ENCODE measurements at places on chromosomes 3 and 15.
A peak's percentile ranks its signal among the peaks of the same experiment; 100 is the strongest.

DNA sequence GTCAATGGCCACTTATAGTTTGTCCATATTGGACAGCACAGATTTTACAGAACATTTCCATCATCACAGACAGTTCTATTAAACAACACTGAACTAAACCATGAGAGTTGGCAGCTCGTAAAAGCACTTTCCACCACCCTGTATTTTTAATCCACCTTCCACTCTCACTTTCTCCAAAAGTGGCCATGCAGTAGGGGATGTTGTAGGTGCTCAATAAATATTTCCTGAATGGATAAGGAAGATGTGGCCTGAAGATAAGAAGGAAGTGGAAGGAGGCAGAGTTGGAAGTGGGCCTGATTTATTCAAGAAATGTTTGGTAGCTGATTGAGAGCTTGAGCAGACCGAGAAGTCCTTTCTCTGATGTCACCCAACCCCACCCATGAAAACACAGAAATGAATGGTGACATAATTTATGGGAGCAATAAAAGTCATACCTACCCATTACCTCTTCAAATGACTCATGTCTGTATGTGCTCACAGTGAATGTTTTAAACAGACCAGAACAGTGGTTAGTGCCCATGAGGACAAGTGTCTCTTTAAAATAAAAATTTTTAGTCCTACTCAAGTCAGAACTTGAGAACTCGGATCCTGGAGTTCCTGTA is 39.6 kb upstream of the CTNNB1 start:
- no peak for DNase-seq

DNA sequence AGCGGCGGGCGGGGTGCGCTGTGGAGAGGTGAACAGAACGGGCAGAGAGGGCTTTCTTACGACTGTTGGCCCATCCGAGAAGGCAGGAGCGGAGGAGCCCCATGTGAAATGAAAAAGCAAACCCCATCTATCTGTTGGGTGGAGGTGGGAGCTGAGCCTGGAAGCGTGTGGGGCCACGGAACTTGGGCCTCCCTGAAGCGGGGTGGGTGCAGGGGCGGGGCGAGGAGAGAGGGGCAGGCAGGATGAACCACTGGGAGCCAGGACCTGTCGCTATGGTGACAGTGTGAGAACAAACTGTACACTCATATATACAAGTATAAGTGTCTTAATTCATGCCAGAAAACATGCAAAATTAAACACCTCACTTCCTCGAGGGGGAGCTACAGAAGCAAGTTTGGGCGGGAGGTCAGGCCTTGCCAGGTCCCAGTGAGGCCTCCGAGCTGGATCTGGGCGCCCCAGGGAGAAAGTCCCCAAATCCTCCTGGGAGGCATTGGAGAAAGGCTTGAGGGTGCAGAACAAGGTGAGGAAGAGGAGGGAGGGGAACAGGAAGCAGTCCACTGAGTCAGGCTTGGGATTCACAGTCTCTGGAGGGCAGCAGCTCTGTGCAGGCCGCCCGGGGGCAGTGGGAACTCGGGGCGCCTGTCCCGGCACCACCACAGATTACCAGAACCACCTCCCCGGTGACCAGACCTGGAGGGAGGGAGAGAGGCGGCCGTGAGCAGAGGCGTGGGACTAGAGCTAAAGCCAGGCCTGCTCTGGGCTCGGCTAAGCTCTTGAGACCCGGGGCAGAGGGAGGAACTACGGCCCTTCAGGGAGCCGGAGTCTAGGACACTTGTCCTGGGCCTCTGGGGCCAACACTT is 34.8 kb downstream of the RBPMS2 start:
- DNase-seq, result no peak

DNA sequence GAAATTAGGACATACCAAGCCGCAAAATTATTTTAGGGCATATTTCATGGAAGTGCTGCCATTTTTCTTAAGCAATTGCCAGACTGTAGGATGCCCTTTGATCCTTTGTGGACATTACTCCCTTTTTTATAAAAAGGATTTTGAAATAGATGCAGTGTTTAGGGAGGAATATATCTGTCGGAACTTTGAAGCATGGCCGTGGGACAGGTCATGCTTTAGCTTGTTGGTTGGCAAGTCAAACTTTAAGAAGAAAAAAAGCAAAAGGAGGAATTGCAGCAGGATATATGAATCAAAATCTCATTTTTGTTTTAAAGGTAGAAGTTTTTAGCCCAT is 122.1 kb downstream of the MCTP2 start:
- DNase-seq, result no peak

DNA sequence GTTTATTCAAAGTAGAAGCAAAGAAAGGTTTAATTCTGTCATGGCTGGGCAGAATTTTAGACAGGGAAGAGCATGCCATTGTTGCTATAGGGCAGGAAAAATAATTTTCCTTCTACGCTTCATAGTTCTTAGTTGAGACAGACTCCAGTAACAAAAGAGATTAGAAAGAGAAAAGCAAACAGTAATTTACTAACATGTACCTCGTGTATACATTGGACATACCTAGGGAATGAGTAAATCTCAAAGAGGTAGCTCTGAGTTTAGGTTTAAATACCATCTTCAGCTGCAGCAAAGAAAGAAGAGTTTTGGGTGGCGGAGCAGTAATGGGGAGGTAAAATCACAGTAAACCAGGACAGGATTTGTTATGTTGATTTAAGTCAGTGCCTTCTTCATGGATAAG is 416.1 kb downstream of the EPHA6 start:
- DNase-seq, result no peak

DNA sequence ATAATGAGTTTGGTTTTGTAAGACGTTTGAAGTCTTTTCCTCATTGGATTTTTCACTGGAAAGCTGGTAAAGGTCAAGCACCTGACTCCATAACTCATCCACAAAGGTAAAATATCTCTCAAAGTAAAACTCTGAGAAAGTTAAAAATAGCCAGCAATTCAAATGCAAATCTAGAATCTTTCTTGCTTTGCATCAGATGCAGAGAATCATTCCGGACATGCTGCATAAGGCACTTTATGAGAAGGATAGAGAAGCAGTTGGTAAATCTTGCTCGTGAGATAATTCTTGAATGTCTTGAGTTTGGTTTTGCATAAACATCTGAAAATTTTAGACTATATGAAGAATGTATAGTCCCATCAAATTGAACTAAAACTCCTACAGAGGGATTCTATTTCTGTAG is 9.1 kb downstream of the KCNMB2 start:
- DNase-seq, result no peak

GRCh38 chr3:97930018-97930417 is 42.2 kb downstream of the RIOX2 start:
- no peak for DNase-seq

GRCh38 chr15:96358001-96358801 is 27.7 kb downstream of the NR2F2 start:
- no peak for DNase-seq

- DNase-seq, result peak; percentile 88
Measured at GRCh38 chr3:99925584-99926230, 108.0 kb downstream of the CMSS1 start.

DNA sequence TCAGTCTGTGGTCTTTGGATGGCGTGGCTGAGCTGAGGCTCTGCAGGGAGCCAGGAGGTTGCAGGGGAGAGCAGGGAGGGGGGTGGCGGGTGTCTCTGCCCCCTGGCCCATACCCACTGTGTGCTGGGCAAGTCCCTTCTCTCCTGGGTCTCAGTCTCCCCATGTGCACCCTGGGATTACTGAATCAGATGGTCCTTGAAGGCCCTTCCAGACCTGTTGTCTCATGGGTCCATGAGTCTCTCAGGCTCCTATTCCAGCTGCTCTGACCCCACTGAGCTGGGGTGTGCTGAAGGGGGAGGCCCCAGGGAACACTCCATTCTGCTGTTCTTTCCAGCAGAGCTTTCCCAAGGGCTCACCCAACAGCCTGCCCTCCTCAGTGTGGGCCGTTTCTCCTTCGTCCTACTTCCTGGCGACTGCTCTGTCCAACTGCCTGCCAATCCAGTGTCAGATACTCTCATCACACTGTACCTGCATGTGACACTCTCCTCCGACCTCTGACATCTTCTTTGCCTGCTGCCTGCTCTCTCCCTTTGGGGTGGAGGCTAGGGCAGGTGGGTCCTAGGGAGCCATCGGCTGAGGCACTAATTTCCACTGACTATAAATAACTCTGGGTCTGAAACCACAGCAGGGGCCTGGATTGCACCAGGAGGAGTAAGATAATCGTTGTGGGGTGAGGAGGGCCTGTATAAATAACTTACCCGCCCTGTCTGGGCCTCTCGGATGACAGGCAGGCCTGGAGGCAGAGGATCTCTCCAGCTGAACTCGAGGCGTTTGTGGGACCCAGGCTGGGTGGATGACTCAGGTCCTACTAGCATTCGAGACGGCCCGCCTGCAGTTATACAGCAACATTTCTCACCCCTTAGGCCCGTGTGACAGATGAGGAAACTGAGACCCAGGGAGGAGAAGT is 67.1 kb downstream of the ATP2B2 start:
- no peak for DNase-seq

- DNase-seq, result no peak
Measured at GRCh38 chr15:68506071-68506470, 72.7 kb upstream of the CORO2B start.

DNA sequence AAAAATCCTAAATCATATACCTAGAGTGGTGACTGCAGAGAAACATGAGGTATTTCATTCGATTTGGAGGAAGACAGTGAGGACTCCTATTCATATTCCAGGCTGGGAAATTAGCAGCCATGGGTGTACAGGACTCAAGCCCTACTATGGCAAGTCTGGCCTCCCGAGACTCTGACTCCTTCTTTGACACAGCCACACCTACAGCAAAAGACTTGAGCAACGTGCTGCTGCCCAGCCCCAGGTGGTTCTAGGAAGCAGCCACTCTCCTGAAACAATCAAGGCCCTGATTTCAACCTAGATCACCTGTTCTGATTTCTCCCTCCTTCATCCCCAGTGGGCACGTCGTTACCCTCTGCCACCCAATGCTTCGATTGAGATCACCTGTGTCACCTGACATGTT is 84.0 kb upstream of the ATP11B start:
- DNase-seq, result no peak

GRCh38 chr3:8490079-8490552 is 11.5 kb upstream of the LMCD1 start:
- DNase-seq, result no peak

- DNase-seq, result no peak
Measured at GRCh38 chr3:25084016-25084415, 344.0 kb upstream of the RARB start.

GRCh38 chr3:186802701-186803100 is 3.6 kb downstream of the RFC4 start:
- DNase-seq, result no peak

DNA sequence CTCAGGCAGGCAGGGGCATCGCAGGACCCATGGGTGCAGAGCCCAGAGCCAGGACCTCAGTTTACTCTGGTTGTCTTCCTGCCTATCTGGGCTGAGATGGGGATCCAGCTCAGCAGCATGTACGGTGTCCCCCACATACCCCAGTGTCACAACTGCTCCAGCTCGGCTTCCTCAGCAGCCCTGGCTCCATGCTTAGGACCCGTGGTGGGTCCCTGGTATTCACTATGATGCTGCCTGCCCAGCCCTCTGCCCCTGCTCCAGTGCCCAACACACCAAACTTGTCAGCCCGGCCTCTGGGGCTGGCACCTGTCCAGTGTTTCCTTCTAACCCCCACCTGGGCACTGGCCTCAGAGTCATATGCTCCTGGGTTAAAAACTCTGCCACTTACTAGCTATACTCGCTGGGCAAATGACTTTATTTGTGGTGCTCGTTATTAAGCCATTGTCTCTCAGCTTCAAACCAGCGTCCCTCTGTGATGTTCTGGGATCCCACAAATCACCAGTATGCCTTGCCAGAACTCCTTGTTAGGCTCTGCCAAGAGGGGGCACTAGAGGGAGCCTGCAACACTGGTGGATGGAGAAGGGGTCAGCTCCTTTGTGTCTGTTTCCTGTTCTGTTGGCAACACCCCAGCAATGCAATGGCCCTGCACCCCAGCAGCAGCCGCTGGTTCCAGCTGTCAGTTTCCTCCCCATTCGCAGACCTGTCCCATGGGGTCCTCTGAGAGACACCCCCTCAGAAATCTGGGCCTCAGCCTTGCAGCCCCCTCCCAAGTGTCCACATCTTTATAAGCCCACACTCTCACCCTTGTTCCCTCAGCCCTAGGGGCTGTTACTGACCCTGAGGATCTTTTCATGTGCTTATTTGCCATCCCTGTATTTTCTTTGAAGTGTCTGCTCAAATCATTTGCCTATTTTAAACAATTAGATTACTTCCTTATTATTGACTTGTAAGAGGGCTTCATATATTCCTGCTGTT is 24.1 kb upstream of the MRPS22 start:
- DNase-seq, result no peak

DNA sequence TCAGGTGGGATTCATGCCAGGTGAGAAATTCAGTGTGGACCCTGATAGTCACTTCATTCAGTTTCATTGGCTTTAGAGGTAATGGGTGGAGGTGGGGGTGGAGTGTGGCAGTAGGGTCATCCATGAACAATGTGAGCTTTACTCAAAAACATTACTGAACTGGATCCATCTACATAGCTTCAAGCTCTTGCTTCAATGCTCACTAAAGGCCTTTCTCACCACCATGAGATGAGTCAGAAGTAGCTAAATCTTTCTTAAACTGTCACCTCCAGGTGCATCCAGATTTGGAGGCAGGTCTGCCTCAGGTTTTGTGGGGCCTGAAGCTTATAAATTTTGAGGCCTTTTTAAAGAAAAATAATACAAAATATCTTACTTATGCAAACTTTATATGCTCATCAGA is 363.6 kb downstream of the CHST2 start:
- DNase-seq, result no peak

DNA sequence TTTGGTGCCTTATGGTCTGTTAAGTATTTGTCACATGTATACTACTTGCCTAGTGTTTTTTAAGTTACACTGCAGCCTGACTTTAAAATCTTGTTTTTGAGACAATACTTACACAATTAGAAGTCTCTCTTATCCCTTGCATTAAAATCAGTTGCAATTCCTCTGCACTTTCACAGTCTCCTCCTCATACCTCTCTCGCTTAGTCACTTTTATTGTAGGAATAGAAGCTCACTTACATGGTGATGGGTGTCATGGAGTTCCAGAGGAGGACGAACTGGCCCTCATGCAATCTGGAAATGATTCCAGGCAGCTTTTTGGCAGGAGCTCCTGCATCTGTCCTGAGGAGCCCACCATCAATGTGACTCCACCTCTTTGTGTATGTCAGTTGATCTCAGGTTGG is 238.4 kb upstream of the TBC1D5 start:
- DNase-seq, result no peak

DNA sequence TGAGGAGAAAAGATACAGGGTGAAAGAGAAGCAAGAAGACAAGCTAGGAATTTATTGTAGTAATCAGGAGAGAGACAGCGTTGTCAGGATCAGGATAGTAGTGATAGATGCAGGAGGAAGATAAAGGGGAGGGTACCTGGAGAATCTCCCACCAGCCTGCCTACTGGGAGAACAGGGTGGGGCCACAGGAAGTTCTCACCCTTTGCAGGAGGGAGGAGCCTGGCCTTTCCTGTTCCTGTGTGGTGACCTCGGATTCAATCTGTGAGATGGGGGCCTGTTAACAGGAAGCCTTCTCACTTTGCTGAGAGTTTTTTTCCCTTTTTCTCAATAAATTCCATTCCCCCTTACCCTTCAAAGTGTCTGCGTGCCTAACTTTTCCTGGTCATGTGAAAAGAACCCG is 37.6 kb downstream of the GMPS start:
- DNase-seq, result no peak

GRCh38 chr15:63979262-63979793 is 67.0 kb downstream of the DAPK2 start:
- no peak for DNase-seq

- DNase-seq, result no peak
Measured at GRCh38 chr15:87326269-87326668, 930.3 kb downstream of the NTRK3 start.

All from NCI-H2029 treated with DMSO at 0.1 percent for 48 hours (cell line).